ENCODE measurements at places on chromosomes 5 and 9.

- DNase-seq = no peak
Measured at GRCh38 chr5:43646992-43647391, 44.0 kb downstream of the NNT start.

GRCh38 chr5:142325725-142326479, 1.1 kb upstream of the SPRY4 start:
- peak; percentile 16 for DNase-seq

DNA sequence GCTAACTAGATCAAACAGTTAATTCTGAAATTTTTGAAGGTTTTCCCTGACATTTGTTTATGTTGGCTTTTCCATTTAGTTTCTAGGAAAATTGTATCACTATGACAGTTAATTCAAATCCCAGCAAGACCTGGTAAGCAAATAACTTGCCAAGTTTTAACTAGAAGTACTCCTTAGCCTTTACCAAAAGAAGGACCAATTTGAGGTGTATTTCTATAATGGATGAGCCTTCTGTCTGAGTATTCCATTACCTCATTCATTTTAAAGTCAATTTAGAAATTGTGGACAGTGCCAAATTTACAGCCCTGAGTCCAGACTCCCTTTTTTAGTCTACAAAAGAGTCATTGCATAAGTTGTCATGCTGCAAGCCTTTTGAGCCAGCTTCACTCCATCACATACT, 687.6 kb downstream of the CETN3 start:
- DNase-seq = no peak

GRCh38 chr5:179114756-179115155, 54.6 kb downstream of the ZNF354C start:
- no peak for DNase-seq

GRCh38 chr5:68066277-68066955, 149.1 kb upstream of the PIK3R1 start:
- no peak for DNase-seq

DNA sequence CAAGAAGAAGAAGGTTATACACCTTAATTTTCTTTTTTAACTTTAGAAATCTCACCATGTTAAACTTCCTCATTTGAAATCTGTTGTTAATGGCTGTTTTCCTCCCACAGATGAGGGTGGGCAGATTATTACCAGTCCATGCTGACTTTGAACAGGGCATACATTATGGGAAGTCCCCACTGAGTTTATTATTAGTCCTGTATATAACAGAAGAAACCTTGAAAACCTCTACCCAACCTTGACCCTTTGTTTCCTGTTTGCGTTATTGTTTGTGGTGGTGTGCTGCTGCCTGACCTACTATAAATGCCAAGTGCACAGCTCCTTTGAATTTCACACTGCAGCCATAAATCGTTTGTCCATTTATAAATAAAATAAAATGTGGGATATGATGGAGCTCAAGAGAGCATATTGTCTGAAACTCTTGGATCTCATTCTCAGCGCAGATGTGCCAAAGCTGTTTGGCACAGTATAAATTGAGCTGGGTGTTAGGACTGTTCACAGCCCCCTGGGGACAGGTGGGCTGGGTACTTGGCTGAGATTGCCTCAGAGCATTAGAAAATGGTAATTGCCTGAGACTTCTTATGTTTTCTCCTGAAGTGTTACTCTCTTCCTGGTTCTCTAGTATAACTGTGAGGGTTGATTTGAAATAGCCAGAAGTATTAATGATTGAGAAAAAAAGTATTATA, 139.6 kb downstream of the SPATA31D1 start:
- no peak for DNase-seq

DNA sequence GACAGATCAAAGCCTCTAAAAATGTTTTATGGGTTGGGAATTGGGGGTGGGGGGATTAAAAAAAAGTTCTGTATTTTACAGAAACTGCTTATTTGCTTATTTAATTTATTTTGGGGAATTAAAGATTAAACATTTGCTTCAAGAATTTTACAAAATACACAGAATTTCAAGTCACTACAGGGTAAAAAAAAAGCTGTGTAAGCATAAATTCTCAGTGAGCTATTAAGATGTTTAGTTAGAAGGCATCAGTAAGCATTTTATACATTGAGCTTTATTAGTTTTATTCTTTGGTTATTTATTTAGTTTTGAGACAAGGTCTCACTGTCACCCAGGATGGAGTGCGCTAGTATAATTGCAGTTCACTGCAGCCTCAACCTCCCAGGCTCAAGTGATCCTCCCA, 5.2 kb downstream of the BDP1 start:
- no peak for DNase-seq

GRCh38 chr5:52856564-52856963, 68.8 kb downstream of the ITGA1 start:
- no peak for DNase-seq

- DNase-seq = no peak
Measured at GRCh38 chr5:160602744-160603143, 181.1 kb downstream of the PTTG1 start.

GRCh38 chr9:69768716-69769115, 8.9 kb upstream of the PTAR1 start:
- DNase-seq = no peak

DNA sequence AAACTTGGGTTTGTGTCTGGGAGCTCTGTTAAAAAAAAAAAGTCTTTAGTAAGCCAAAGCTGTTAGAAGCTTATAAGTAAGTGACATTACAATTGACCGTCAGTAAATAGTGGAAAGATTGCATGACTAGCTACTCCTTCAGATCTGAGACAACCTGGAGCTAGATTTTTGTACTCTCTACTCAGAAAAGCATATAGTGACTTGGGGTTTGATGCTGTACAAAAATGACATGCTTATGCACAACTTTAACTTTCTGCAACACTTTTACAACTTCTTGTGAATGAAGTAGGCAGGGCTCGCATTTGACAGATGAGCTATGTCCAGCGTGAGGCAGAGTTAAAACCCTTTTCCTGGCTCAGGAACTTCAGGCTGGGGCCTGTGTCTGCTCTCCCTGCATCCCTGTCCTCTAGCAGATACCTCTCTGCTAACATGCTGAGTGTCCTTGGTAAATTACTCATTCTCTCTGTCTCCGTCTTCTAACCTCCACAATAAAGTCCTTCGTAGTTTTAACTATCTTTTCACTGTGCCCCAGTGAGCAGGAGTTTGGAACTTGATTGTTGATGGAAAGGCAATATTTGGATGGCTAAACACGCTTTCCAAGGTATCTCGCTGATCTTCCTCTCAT, 471 bp upstream of the GHR start:
- no peak for DNase-seq

- no peak for DNase-seq
Measured at GRCh38 chr5:111447822-111448221, 64.5 kb downstream of the STARD4 start.

DNA sequence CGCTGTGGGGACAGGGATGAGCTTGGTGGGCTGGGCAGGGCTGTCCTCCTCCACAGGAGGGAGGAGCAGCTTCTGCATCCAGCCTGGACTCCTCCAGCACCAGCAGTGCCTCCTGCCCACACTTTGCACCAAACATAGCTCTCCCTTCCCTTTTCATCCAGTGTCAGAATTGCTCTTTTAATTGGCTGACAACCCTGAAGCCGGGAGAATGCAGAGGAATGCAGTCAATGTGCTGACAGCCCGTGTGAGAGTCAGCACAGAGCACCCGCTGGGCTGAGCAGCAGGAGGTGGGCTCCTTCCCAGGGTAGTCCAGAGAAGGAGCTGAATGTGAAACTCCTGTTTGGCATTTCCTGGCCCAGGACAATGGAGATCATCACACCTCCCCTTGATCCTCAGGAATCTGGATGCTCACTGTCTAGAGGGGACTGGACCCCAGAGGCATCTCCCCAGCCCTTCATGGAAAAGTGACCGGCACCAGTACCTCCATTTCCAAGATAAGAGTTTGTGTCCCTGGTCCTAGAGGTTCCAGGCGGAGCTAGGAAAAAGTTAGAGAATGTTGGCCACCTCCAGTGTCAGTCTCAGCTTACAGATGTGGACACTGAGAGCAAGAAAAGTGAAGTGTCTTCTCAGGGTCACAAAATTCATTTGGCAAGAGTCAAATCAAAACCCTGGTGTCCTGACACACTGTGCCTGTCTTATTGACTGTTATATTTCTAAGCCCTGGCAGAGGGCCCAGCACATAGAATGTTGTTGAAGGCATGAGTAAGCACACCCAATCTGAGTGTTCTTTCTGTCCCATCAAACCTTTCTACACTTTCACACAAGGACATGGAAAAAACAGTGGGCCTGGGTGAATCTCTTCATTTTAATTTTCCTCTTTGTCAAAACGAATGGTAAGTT, 202.1 kb downstream of the SNX18 start:
- DNase-seq = no peak

DNA sequence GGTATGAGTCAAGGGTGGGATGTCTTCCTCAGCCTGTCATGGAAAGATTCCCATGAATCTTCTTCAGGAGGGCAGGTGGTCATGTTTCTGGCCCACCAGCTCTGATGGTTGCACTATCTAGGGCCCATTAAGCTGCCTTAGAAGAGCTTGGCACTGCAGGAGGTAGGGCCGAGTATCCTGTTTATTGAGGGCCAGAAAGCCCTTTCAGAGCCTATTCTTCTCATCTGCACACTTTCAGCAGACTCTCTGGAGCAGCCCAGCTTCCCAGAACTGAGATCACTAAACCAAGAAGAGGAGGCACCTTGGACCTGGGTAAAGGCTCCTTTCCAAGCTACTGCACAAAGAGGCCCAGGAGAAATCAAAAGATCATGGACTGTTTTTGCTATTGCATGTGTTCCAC, 146.5 kb downstream of the MTX3 start:
- no peak for DNase-seq

- DNase-seq = no peak
Measured at GRCh38 chr9:15373881-15374280, 48.8 kb upstream of the SNAPC3 start.

DNA sequence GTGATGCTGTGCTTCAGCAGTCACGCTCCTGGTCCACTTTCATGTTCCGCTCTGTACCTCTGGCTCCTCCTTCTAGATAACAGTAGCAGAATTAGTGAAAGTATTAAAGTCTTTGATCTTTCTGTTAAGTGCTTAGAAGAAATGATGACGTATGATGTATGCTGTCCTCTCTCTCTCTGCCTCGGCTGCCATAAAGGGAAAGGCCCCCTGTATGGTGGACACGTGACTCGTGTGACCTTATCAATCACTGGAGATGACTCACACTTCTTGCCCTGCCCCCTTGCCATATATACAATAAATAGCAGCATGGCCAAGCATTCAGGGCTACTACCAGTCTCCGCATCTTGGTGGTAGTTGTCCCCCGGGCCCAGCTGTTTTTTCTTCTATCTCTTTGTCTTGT, 100.3 kb downstream of the SYK start:
- DNase-seq = no peak

- DNase-seq = no peak
Measured at GRCh38 chr9:6545017-6545691, 100.4 kb downstream of the GLDC start.

- no peak for DNase-seq
Measured at GRCh38 chr9:127550282-127550681, 61.8 kb upstream of the STXBP1 start.

- no peak for DNase-seq
Measured at GRCh38 chr9:124351672-124352468, 63.4 kb downstream of the PSMB7 start.

DNA sequence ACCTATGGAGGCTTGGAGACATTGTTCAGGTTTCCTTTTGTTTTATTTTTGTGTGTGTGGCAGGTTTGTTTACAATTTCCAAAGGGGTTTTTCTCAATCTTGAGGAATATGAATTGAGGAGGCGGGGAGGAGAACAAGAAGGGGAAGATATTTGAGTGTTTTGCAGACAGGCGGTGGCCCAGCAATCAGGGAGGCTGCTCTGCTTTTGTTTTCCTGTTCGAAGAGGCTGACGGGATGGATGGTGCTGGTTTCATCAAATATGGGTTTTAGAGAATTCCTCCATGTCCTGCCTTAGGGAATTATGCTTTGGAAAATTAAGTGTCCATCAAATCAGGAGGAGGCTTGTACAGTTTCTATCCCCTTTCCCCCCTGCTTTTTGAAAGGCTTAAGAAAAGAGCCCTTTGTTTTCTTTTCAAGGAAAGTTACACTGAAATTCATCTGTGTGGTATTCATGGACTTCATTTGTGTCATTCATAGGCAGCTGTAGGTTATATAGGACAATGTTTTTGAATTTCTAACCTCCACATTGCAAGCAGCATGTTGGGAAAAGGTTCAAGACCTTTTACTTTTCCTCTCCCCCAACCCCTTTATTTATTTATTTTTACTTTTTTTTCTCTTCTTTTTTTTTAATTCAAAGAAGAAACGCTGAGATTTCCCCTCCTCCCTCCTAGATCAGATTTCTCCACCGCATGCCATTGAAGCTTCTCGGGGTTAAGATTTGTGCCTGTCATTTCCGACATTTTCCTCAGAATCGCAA, 107.4 kb downstream of the ZNF462 start:
- DNase-seq = no peak
